HCT116 (cell line): ENCODE measurements at places on chromosomes 16 and 17. TPM values are rescaled to one million over a fixed set of nuclear protein-coding genes. Genes with fewer than 3 reads are reported as not detected.

INCA1 gene
- total RNA-seq = 0.74 TPM

SMIM36 gene
- total RNA-seq = 0.37 TPM

AANAT gene
- not detected for total RNA-seq

MAPT gene
- total RNA-seq = 37.5 TPM

KRTAP4-5 gene
- not detected for total RNA-seq
